ENCODE measurements at places on chromosomes 6 and 20. TPM values are rescaled to one million over a fixed set of nuclear protein-coding genes. Genes with fewer than 3 reads are reported as not detected.

The NR2E1 gene
- not detected for total RNA-seq

The ARMH2 gene
- total RNA-seq, result not detected

The AIG1 gene
- total RNA-seq, result 16.1 TPM

The C6orf132 gene
- 0.22 TPM for total RNA-seq

The SLC22A2 gene
- total RNA-seq, result not detected

GRCh38 chr6:27837625-27838057 lies 74.6 kb downstream of the OR2B2 start:
- H3K4me3 ChIP-seq, result no peak overlapping the region
- no peak overlapping the region for H3K27ac ChIP-seq
- DNase-seq, result no peak
- peaks cover 6% of the 10 kb centered on the region for H3K27me3 ChIP-seq

DNA sequence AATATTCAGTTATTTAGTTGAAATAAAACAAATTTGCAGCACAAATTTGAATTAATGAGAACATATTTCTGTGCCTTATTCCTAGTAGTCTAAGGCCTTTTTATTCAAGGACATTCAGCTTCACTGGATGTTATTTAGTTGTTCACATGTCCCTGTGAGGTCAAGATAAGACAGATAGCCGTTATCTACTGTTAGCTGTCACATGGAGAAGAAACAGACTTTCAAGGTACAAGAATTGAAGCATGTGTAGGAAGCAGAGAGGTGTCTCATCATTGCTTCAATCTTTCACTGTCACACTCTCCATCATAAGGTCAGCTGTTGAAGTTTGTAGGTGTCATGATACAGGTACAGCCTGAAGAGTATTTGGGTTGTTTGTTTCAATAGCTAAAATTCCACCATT lies 112.9 kb upstream of the JAG1 start:
- no peak overlapping the region for H3K27ac ChIP-seq
- no peaks in the 10 kb centered on the region for H3K4me1 ChIP-seq
- no peak for DNase-seq
- no peak overlapping the region for H3K4me3 ChIP-seq

DNA sequence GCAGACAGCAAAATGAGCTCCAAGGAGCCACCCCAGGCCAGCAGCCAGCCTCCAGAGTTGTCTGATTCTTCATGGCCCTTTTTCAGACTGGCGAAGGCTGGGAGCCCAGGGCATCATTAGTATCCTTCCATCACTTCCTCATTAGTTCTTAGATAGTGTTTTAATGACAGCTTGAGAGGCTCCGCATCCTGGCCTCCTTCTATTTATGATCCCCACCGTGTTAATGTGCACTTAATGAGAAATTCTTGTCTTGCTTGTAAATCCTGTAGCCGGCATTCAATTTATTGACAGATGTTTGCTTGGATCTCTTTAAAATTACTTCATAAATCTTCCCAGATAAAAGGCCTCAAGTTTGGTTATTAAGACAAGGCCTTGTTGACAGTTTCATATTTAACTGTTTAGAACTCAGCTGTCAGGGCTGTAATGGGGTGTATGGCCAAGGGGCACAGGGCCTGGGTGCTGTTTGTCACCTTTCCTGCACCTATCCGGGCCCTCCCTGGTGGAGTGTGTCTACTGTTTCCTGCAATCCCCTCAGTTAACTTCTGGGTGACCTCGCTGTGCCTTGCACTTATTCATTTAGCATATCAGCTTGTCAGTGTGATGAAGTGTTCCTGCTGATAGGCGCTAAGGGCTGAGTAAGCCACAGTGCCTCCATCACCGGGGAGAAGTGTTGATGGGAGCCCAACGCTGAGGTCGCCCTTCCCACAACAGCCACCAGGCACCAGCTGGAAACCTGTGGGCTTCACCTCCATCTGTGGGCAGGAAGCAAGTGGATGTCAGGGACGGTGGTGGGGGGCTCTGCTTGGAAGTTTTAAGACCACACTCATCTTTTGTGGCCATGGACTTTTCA lies 169.3 kb downstream of the TSHZ2 start:
- peaks cover 2% of the 10 kb centered on the region for H3K27me3 ChIP-seq
- H3K4me3 ChIP-seq, result no peak overlapping the region
- H3K36me3 ChIP-seq, result peaks cover 23% of the 10 kb centered on the region
- peak overlapping the region; percentile 33 for H3K27ac ChIP-seq

GRCh38 chr20:19915111-19915798 lies 101.9 kb upstream of the NAA20 start:
- H3K27ac ChIP-seq, result no peak overlapping the region
- no peaks in the 10 kb centered on the region for H3K4me1 ChIP-seq
- no peaks in the 10 kb centered on the region for H3K36me3 ChIP-seq
- no peak overlapping the region for H3K4me3 ChIP-seq
- peaks cover 3% of the 10 kb centered on the region for H3K27me3 ChIP-seq
- DNase-seq, result no peak

- H3K4me1 ChIP-seq, result no peaks in the 10 kb centered on the region
- no peak overlapping the region for H3K27ac ChIP-seq
- no peaks in the 10 kb centered on the region for H3K36me3 ChIP-seq
- peaks cover 6% of the 10 kb centered on the region for H3K27me3 ChIP-seq
- no peak overlapping the region for H3K4me3 ChIP-seq
- DNase-seq, result no peak
These were observed 243.7 kb upstream of the CHD6 start for GRCh38 chr20:41861772-41862422.

Measured in activated CD4-positive, alpha-beta memory T cell treated with anti-CD3 and anti-CD28 coated beads for 36 hours (primary cell).